Amygdala (tissue), 56 donors: ENCODE measurements at places on chromosomes 16 and 17.
A peak's percentile ranks its signal among the peaks of the same experiment; 100 is the strongest.

DNA sequence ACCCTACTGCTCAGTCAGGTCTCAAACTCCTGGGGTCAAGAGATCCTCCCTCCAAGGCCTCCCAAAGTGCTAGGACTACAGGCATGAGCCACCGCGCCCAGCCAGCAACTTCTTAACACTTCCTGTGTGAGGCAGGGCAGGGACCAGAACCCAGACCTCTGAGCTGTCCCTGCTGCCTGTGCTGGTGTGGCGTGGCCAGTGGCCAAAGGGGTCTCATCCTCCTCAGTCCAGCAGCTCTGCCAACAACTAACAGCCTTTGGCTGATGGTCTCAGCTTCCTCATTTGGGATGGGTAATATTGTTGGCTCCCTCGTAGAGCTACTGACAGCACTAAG is 1.4 kb upstream of the LLGL1 start:
- DNase-seq: no peak

DNA sequence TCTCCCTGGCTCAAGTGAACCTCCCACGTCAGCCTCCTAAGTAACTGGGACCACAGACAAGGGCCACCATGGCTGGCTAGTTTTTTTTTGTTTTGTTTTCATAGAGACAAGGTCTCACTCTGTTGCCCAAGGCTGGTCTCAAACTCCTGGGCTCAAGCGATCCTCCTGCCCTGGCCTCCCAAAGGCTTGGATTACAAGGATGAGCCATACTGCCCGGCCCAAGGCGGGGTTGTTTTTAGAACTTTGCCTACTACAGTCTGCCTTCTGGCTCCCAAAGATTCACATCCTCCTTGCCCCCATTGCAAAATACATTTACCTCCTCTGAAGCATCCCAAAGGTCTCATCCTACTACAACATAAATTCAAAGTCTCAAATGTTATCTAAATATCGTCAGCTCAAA is 49.5 kb upstream of the PHOSPHO1 start:
- DNase-seq: no peak

DNA sequence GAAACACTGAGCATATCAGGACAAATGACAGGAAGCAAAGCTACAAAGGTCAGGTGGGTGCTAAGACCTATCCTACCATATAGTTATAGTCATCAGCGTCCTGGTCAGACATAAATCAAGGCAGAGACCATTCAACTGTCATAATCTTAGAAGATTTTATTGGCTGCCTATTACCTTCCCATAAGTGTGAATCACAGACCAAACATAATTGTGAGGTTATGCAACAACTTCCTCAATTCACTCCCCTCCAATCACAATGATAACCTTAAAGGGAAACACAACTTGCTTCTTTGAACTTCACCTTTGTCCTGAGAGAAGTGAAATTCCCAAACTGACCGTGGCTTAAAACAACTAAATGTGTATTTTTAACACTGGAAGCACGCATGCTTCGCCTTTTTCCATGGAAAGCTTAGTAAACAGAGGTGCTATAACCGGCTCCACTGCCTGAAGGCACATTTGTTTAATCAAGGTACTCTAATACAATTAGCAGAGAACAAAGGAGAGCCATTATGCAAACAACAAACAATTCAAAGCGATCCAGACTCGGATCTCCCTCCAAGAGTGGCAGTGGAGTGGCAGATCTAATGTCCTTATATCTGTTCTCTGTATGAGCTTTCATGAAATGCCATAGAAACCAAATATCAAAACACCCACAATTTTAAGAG is 84.9 kb downstream of the TMEM114 start:
- no peak for DNase-seq

DNA sequence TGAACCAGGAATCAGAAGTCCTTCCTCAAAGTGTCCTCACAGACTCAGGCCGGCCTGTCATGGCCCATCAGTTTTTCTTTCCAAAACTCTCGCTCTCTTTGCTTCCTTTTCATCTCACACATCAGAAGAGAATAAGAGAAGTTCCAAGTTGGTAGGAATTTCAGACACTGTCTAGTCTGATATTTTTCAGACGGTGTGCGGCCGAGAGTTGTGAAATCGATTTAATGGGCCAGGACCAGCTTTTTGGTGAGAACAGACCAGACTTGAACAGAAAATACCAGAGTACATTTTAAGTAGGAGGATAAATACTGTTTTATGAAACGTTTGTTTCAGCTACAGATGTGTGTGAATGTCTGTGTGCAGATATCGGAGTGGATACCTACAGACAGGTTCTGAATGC is 24.8 kb upstream of the RCVRN start:
- no peak for DNase-seq

GRCh38 chr17:43025766-43026537 is 921 bp downstream of the RND2 start:
- DNase-seq: no peak

GRCh38 chr17:20223808-20224328 is 214.7 kb downstream of the SPECC1 start:
- DNase-seq: no peak

GRCh38 chr17:78992542-78993212 is 13.0 kb upstream of the LGALS3BP start:
- no peak for DNase-seq

GRCh38 chr16:86359571-86359970 is 150.8 kb upstream of the FOXF1 start:
- DNase-seq: no peak

- no peak for DNase-seq
Observed at GRCh38 chr17:81342269-81343070, 47.4 kb upstream of the SLC38A10 start.

GRCh38 chr16:80806927-80807340 is 2.5 kb upstream of the CDYL2 start:
- DNase-seq: no peak

DNA sequence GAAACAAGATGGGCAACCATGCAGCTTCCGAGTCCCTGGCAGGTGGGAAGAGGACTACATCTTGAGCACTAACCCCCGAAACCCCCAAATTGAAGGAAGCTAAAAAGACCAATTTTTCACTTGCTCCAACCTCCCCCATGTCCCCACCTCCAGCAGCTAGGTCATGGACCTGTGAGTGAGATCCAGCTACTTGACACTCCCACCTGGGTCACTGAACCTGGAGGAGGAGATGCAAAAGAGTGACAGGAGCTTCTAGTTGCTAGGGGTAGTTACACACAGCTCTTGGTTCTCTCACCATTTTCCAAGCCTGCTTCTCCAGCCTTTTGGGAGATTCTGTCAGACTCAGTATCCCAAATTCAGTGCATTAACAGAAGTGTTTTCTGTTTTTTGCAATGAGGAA is 11.2 kb downstream of the PDZD9 start:
- DNase-seq: no peak

- no peak for DNase-seq
Observed at GRCh38 chr17:79883202-79883601, 44.0 kb upstream of the CBX4 start.

DNA sequence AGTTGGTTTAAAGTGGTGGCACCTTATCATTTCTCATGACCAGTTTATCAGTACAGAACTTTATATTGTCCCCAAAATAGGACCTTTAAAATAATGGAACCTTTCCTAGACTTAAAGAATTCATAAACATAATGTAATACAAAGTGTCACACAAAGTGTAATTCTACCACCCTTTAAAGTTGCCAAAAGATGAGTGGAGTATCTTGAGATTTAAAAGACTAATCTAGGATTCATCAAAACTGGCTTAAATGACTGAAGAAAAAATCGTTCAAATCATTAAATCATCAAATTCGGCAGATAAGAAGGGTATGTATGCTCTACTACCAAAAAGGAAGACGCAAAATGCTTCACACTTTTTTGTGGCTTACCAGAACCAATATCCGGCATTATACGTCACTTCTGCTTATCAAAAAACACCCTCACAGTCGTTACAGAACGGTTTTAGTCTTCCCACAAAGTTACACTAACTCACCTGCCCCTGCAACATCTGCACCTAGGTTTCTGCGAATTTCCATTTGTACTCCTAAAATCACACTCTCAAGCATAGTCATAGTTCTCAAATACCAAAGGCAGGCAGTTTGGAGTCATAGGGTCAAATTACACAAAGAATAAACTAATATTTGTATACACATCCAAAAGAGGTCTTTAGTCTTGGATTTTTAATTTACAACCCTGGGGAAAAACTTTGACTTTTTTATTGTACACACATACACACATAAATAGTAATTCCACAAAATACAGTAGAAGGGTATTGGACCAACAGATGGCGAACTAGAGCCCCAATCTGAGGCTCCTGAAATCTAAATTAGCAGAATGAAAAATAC is 1.4 kb upstream of the KANSL1 start:
- DNase-seq: no peak

- no peak for DNase-seq
Observed at GRCh38 chr16:3536271-3536731, 35.5 kb downstream of the CLUAP1 start.

GRCh38 chr16:68332411-68333121 is 21.7 kb downstream of the PRMT7 start:
- peak; percentile 28 for DNase-seq

DNA sequence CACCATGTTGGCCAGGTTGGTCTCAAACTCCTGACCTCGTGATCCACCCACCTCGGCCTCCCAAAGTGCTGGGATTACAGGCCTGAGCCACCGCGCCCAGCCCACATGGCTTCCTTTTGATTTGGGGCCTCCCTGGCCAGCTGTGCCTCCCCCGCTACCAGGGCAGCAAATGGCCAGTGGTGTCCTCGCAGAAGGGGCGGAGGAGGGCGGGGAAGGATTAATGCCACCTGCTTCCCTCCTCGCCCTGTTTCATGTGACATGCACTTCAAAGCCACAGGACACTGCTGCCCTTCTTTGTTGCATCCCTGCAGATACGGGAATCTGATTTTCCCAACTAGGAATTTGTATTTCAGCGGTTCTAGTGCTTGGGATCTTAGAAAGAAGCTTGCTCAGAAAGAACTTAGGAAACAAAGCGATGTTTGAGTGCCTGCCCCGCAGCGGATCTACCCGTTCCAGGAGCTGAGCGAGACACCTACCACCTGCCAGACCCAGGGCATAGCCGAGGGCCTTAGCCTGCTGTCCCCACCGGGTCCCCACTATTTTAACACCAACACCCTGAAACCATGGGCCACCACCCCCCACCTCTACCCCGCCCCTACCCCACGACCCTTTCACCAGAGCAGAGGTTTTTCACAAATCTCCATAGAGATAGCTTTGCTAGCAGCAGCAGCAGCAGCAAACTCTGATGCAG is 37.7 kb upstream of the CCDC182 start:
- DNase-seq: no peak

- no peak for DNase-seq
Observed at GRCh38 chr17:27259356-27259755, 34.6 kb upstream of the WSB1 start.

GRCh38 chr16:30846649-30847402 is 47.1 kb downstream of the BCL7C start:
- DNase-seq: no peak

GRCh38 chr17:29597361-29598172 is 4.6 kb downstream of the ANKRD13B start:
- DNase-seq: no peak

DNA sequence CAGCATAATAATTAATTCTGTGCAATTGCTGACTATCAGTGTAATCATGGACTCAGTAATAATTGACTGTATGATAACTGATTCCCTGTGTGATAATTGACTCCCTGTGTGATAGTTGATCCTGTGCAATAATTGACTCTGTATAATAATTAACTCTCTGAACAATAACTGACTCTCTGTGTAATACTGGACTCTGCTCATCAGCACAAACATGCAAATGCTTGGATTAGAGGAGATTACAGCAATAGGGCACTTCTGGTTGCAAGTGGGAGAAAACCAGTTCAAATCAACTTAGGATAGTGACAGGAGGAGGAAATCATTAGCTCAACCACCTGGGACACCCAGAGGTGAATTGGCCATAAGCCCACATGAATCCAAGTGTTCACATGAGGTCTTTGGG is 582.1 kb downstream of the RBFOX1 start:
- no peak for DNase-seq

GRCh38 chr17:5485270-5486205 is at the start of gene DERL2:
DERL2 (minus strand) TSS chr17:5486178; CDS start chr17:5486161, 17 bp downstream.
- no peak for DNase-seq

GRCh38 chr17:28715217-28715616 is 2.5 kb downstream of the RAB34 start:
- DNase-seq: no peak

GRCh38 chr16:66616592-66616991 is 12.1 kb downstream of the CMTM3 start:
- no peak for DNase-seq

DNA sequence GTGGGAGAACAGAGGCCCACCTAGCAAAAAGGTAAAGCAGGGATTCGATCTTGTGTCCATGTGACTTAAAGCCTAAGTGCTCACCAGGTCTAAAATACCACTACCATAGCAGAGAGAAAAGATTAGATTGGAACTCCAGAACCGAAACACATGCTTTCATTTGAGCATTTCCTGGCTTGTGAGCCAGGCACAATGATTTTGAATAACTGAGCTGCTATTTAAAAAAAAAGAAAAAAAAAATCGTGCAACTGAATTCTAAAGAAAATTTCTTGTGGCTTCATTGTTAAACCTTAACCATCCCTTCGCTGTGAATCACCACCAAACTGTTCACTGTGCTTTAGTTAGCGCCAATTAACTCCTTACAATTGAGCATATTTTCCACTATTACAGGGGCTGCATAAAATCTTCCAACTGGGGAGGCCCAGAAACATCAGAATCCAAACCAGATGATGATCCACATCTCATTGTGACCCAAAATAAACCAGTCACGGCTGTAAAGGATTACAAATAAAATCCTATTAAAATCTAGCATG is 366.4 kb upstream of the ERCC4 start:
- DNase-seq: no peak

DNA sequence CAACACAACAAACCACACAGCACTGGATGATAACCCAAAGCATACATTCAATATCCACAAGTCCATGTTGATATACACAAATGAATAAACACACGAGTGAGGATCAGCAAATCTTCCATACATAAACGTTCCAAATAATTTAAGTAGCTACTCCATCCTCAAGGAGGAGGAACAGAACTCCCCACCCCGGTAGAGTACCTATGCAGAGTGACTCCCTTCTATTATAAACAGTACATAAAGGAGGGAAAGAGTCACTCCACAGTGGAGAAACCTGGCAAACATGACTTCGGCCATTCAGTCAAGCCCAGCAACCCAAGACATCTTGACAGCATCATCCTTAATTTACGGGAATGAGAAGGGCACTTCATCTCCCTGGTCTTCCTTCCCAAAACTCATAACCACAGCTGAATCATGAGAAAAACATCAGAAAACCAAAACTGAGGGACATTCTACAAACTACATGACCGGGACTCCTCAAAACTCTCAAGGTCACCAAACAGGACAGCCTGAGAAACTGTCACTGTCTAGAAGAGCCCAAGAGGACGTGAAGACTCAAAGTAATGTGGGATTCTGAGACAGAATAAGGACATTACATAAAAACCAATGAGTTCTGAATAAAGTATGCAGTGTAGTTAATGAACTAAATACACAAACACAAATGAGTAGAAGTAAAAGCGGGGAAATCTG is 5.6 kb downstream of the USP22 start:
- DNase-seq: no peak

GRCh38 chr16:11149011-11149616 is 106.9 kb downstream of the SOCS1 start:
- DNase-seq: no peak

GRCh38 chr17:79870540-79870939 is 31.3 kb upstream of the CBX4 start:
- no peak for DNase-seq
